ENCODE measurements at places on chromosomes 11 and 22. TPM values are rescaled to one million over a fixed set of nuclear protein-coding genes. Genes with fewer than 3 reads are reported as not detected.

DNA sequence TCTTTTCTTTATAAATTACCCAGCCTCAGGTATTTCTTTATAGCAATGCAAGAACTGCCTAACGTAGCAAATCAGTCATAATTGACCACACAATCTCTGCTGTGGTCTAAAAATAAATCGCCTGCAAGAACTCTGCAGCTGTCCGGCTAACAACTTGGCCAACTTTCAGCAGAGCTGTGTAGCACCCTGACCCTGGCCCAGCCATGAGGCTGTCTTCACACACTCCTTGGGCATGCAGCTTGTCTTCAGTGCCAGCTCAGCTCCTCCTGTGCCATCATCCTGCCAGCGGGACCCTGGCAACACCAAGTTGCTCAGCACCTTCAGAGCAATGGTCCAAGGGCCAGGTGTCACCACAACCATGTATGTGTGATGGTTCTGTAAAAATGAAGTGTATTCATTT is 355.6 kb downstream of the OPCML start:
- DNase-seq: no peak

- DNase-seq: no peak
Observed at GRCh38 chr11:126341760-126342161, 13.7 kb upstream of the ST3GAL4 start.

Gene ANO1
- total RNA-seq: 6.8 TPM

- DNase-seq: no peak
Observed at GRCh38 chr11:46438211-46438610, 46.6 kb upstream of the CHRM4 start.

DNA sequence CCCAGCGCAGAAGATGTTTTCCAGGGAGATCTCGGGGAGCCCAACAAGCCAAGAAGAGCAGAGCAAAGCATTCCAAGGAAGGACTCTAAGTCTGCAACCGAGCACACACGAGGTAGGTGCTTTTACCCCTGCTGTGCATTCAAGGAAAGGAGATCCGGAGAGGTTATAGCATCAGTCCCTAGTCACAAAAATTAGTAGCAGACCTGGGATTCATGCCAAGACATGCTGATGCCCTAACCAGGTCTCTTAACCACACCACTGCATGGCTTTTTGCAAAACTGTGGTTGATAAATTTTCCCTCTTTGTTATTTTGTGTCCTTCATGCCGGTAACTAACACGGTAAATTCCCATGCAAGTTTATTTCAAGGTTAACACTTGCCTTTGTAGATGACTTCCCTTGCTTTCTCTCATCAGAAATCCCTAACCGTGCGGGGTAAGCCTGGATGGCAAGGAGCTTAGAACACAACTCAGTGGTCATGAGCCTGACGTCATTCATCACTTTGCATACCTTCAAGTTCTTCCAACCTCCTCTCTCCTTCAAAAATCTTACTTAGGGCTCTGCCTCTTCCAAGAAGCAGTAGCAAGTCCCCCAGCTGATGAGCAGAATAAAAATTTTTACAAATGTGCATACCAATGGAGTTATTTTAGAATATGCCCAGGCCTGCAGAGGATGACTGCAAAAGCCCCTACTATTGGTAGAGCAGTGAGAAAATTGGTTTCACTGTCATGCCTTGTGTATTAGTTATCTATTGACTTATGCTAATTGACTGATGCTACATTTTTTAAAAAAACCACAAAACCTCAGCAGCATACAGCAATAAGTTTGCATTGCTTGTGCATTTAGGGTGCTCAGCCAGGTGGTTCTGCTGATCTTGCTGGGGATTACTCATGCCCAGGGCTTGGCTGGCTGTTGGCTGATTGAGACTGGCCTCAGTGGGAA is 465.1 kb downstream of the MN1 start:
- DNase-seq: no peak

Gene EWSR1
- total RNA-seq: 121 TPM

Gene OR2AG1
- not detected for total RNA-seq

Gene KCNK4
- total RNA-seq: not detected

DNA sequence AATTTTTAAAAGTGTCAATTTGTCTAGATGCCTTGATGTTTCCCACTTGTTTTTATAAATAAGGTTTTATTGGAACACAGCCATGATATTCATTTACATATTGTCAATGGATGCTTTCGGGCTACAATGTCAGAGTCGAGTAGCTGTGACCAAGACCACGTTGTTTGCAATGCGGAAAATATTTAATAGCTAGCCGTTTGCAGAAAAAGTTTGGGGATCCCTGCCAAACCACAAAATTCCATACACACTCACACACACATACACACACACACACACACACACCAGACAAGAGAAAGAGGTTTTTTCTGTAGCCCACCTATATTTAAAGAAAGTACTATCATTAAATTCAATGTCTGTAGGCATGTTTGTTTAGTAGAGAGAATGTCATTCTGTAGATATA is 58.3 kb downstream of the TYR start:
- no peak for DNase-seq

GRCh38 chr11:19437760-19438159 is 197.0 kb upstream of the E2F8 start:
- DNase-seq: no peak

GRCh38 chr11:112121981-112122615 is 35.4 kb downstream of the SDHD start:
- no peak for DNase-seq

DNA sequence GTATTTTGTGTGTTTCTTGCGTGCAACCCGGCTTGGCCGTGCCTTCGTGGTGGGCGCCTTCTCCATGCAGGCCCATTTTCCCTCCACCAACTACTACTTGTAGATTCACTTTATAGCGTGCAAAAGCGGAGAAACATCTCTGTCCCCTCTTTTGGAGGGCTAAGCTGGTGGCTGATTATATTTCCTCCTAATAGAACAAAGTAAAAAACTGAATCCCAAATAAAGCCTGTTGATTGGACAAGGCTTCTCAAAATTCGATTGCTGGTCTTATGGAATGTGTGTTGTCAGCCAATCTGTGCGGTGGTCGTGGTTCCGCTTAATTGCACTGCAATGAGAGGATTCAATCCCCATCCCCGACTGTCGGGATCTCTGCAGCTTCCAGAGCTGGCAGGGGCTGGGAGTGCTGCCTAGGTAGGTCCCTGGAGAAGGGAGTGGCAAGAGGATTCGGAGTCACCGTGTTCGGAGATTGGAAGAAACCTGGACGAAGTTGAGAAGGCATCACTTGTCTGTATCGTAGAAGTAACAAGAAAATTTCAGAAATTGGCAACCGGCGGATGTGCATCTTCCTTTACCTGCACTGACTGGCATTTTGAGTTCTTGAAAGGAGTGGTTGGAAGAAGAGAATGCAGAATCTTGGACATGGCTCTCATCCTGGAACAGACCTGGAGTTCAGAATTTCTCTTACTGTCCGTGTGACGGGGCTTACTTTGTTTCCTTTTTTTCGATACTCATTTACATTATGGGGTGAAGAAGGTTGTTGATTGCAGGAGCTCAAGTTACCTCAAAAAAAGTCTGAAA is 1.1 kb downstream of the HMGXB4 start:
- peak; percentile 30 for DNase-seq

GRCh38 chr11:20654038-20654437 is 15.3 kb upstream of the NELL1 start:
- no peak for DNase-seq

GRCh38 chr11:68925611-68926010 is 21.9 kb downstream of the IGHMBP2 start:
- DNase-seq: no peak

DNA sequence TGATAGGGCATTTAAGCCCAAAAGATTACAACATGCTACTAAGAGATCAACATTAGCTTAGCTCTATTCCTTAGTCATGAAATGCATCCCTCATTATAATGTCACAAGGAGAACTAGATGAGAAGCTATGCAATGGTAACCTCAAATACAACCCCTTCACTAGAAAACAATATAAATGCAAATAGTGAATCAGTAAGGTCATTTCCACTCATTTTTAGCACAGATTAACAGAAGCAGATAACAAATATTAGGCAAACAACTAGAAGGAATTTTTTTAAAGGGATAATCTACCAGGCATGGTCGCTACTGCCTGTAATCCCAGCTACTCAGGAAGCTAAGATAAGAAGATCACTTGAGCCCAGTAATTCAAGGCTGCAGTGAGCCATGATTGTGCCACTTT is 28.2 kb downstream of the SIK3 start:
- DNase-seq: no peak

DNA sequence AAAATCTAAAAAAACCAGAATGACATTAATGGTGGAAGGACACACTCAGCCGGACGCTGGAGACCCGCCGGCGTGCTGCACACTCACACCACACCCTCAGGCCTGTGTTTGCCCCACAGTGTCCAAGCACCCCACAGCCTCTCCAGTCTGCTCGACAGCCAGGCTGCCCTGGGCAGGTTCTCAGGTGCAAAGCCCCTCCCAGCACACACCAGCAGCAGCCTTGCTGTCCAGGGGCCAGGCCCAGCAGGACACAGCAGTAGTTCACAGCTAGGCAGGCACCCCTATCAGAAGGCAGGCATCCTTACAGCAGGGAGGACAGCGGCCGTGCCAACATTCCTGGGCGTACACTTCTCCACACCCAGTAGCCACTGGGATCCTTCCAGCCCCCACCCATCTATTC is 1.7 kb upstream of the SLC25A1 start:
- DNase-seq: no peak

Gene TSGA10IP
- total RNA-seq: not detected

DNA sequence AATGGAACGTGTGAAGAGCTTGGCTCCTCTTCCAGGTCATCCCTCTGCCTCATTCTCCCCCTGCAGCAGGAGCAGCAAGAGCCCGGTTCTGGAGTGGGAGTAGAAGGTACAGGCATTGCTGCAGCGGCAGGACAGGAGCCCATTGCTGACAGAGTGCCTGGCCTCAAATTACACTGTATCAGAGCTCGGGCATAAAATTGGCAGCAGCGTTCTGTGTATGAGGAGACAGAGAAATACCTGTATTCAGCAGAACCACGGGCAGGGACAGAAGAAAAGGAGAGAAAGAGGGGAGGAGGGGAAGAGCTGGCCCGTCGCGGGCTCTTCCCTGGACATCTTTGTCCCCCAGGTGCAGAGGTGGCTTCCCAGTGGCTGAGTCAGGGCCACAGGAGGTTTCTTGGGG is 2.6 kb upstream of the NCF4 start:
- no peak for DNase-seq

Gene GRIA4
- total RNA-seq: not detected

GRCh38 chr11:125941619-125942611 is 3.9 kb upstream of the VSIG10L2 start:
- DNase-seq: peak; percentile 72

- peak; percentile 89 for DNase-seq
Observed at GRCh38 chr11:79263001-79263400, 177.8 kb downstream of the TENM4 start.

DNA sequence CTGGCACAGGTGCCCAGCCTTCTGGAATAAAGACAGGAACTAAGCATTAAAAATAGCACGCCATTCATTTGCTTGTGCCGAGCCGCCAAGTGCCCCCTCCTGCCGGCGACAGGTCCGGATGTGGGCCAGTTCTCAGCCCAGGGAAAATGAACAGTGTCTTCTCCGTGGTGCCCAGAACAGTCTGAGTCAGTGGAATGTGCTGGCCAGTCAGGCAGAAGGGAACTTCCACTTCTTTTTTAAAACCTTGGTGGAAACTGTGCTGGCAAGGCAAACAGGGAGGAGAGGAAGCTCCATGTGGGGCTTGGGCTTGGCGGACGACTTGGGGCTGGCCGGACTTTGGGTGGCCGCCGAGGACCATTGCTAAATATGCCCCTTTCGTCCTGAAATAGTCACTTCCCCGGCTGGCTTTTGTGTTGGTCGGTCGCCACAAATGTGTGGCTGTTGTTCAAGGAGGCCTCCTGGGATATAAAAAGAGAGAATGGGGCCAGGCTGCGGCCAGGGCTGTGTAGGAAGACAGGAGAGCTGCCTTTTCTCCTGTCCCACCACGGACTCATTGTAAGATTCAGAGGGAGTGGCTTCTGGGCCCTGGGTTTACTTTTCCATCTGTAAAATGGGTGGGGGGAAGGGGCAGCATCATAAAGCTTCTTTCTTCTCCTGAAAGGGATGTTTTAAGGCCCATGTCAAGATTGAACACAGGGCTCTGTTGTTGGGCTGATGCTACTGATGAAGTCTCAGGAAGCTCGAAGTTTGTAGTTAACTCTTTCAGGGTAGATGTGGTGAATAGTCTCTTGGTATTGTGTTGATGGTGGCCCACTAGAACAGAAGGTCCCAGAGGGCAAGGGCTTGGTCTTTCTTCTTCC is 101.0 kb downstream of the PTPRJ start:
- peak; percentile 80 for DNase-seq

Gene TRIM51
- not detected for total RNA-seq

Gene CTSW
- total RNA-seq: 1.1 TPM

DNA sequence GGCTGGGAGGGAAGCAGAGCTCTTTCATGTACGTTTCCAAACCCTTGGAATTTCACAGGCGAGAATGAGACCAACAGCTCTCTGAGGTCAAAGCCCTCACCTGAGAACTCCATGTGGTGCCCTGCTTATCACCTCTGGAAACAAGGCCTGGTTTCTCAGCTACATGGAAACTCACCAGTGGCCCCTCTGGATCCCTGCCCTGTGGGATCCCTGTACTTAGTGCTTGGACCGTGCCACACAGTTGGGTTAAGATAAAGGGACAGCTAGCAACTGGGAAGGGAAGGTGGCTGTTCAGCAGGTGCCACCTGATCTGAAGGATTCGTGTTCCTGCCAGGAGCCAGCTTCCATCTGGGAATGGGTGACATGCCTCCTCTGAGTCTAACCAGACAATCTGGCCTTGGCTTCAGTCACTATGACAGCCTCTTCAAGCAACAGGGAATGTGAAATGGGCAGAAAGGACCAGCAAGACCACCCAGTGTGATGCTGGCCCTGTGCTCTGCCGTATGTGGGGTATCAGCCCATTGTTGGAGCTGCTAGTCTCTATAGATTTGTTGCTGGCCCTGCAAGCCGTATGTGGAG is 54.3 kb upstream of the BID start:
- DNase-seq: peak; percentile 60

- no peak for DNase-seq
Observed at GRCh38 chr11:78085972-78086371, 6.3 kb upstream of the NDUFC2 start.

DNA sequence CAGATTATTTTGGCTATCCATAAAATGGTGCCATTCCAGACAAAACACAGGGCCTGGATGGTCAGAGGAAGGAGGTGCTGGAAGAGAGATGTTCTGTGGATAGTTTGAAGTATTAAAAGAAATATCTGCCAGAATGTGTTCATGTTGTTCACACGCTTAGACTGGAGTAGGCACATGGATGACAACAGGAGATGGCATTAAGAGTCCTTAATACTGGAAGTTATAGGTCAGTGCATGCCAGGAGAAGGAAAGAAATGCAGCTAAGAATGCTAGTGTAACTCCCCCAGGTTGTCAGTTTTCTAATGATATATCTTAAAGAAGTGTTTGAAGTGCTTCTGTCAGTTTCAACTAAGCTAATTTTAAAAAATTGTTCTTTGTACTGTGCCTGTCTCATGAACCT is 20.2 kb downstream of the KREMEN1 start:
- DNase-seq: no peak

Gene CYP2D6
- total RNA-seq: not detected

- DNase-seq: no peak
Observed at GRCh38 chr11:60825118-60825517, 16.8 kb upstream of the CCDC86 start.

Gene PTS
- 25.2 TPM for total RNA-seq

Gene RAB38
- 0.94 TPM for total RNA-seq

Gene OR10A3
- not detected for total RNA-seq

- DNase-seq: no peak
Observed at GRCh38 chr11:12126344-12127019, 16.1 kb downstream of the MICAL2 start.

GRCh38 chr11:134531327-134532130 is 119.5 kb upstream of the B3GAT1 start:
- DNase-seq: peak; percentile 60

GRCh38 chr11:36501236-36501635 is 8.8 kb downstream of the TRAF6 start:
- peak; percentile 30 for DNase-seq

Gene TRIM68
- total RNA-seq: 10.6 TPM

- DNase-seq: no peak
Observed at GRCh38 chr11:19359221-19360000, 118.7 kb upstream of the E2F8 start.

Data from left ventricle myocardium superior (tissue), 1 donor.